ENCODE measurements at places on chromosomes 4 and X.
A peak's percentile ranks its signal among the peaks of the same experiment; 100 is the strongest.

DNA sequence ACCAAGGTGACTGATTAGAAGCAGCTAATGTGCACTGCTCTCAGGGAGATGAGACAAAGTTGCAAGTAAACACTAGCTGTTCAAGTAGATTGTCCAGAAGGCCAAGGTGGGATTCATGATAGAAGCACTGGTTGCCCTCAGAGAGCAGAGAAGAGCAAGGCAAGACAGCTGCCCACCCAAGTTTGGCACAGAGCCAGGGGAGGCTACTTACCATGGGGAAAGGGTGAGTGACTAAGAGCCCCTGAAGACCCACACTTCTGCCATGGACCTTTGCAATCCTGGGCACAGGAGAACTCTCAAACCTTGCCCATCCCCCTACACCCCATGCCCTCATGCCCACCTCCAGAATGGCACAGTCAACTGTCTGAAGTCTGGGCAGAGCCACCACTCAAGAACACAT lies 68.3 kb downstream of the SPIN4 start:
- no peak for DNase-seq

DNA sequence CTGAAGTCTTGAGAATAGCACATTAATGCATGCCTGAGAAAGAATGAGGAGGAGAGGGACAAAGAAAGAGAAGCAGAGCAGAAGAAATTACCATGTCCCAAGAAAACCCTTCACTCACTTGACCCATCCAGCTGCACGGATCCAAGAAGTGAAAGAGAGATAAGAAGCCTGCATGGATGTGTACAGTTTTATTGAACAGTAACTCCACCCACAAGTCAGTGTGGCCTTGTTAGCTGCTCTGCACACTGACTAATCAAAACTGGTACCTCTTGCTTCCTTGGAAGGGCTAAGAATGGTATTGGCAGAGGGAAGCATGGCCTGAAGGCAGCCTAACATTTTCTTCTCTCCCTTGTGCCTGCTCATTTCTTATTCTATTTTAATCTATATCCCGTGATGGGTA lies 163.9 kb downstream of the SLC7A11 start:
- DNase-seq: no peak

GRCh38 chrX:15269618-15270521 lies at the start of gene ASB9:
Gene ASB9 (minus strand): TSS chrX:15270083. CDS start chrX:15269874, 209 bp downstream.
- DNase-seq: peak; percentile 22

DNA sequence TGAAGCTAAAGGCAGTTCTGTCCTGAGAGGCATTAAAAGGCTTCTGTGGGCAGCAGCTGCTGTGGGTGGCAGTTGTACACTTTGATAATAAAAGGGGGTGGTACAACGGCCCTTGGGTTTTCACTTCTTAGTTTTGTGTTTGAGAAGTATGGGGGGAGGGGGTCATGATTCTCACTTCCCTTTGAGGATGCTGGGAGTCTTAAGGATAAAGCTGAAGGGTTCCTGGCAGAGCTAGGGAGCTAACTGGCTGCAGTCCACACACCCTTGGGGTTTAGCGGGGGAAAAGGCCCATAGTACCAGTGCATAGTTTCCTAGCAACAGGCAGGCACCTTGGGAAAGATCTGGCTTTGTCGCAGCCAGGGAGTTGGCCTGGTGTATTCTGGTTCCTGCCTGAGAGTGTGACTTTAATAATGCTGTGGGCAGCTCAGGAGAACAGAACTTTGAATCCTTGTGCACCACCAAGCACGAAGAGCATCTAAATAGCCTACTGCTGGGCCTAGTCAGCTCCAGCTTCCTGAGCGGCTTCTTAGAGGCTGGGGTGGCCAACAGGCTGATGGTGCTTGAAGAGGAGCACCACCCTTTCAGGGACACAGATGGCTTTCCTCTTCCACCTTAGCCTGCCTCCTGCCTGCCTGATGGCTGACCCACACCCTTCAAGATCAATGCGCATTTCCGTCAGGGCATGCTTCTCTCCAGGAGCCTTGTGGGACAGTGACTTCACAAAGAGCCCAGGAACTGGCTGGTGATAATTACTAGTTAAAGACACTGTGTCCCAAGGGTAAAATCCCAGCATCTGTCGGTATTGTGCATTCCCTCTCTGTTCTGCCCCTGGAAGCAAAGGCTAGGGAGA lies 12.5 kb downstream of the ZBTB33 start:
- DNase-seq: peak; percentile 11

GRCh38 chrX:72073633-72074032 lies 58.1 kb downstream of the RTL5 start:
- DNase-seq: no peak

- DNase-seq: no peak
These were observed 506.0 kb upstream of the INTU start for GRCh38 chr4:127126718-127127117.

GRCh38 chr4:24991015-24991414 lies 39.7 kb downstream of the LGI2 start:
- DNase-seq: no peak

GRCh38 chr4:156085100-156085499 lies 131.4 kb upstream of the CTSO start:
- DNase-seq: no peak

DNA sequence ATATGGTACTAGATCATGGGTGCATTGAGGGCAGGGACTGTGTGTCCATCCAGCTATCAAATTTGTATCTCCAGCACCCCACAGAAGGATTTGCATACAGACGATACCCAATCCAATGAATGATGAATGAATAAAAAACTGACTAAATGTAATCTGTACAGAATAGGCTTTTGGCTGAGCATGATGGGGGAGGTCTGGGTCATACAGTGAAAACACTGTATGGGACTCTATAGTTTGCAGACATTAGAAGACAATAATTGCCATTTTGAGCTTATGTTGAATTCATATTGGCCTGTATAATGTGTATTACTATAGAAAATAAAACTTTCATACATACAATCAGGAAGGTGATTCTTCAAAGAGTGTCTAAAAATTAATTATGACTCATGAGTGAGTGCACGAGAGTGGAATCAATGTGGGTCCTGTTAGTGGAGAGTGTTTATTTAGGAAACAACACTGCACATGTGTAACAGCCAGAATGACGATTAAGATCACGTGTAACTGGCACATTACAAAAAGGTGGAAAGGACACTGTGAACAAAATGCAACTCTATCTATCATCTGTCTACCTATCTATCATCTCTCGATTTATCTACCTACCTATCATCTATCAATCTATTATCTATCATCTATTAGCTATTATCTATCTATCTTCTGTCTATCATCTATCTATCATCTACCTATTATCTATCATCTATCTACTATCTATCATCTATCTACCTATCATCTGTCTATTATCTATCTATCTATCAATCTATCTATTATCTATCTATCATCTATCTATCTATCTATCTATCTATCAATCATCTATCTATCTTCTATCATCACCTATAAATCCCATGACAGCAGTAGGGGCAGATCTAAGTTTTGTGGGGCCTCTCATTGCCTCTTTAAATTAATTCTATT lies 201.3 kb downstream of the PTTG2 start:
- no peak for DNase-seq

DNA sequence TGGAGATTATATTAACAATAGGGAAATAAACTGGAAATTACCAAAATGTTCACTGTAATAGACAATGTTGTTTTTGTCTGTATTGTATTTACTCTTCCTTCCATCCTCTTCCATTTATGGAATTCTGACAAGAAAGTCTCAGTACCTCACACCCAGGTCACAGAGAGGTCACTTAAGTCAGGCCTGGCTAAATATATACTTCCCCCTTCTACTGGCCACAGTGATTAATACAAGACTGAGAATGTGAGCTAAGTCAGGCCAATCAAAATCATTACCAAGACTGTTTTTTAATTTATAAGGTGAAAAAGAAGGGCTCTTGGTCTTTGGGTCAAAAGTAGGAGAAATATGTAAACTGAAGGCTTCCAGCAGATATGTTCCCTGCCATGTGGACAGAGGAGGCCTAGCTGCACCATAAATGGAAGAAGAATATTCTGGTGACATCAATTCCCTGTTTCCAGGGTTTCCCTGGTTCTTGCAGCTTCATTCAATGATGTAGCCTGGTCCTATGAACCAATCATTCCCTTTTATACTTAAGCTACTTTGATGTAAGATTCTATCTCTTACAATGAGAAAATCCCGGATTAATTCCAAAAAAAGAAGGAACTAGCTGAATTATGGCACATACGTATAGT lies 64.3 kb downstream of the LRBA start:
- peak; percentile 35 for DNase-seq

- DNase-seq: no peak
These were observed 204.8 kb downstream of the PDGFC start for GRCh38 chr4:156766846-156767245.

DNA sequence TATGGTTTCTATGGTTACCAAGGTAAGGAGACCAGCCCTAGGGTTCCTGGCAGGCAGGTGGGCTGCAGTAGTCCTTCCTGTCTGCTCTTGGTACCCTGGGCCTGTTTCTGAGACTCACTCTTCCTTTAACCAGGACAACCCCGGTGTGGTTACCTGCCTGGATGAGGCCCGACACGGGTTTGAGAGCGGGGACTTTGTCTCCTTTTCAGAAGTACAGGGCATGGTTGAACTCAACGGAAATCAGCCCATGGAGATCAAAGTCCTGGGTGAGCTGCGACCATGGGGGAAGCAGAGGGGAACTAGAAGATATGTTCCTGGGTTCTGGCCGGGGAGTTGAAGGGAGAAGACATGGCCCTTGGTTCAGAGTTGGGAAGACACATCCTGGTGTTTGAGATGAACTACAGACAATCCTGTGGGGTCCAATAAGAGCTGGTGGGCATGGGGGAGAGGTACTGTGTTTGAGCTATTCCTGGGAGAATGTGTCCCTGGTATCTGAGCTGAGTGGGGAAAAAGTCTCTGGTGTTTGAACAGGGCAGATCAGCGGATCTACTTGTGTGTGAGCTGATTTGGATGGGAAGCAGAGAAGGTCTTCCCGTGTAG lies 7.8 kb downstream of the UBA1 start:
- no peak for DNase-seq

GRCh38 chrX:112769034-112769433 lies 71.6 kb downstream of the AMOT start:
- DNase-seq: no peak

GRCh38 chr4:151835467-151835866 lies 74.7 kb upstream of the GATB start:
- DNase-seq: no peak

DNA sequence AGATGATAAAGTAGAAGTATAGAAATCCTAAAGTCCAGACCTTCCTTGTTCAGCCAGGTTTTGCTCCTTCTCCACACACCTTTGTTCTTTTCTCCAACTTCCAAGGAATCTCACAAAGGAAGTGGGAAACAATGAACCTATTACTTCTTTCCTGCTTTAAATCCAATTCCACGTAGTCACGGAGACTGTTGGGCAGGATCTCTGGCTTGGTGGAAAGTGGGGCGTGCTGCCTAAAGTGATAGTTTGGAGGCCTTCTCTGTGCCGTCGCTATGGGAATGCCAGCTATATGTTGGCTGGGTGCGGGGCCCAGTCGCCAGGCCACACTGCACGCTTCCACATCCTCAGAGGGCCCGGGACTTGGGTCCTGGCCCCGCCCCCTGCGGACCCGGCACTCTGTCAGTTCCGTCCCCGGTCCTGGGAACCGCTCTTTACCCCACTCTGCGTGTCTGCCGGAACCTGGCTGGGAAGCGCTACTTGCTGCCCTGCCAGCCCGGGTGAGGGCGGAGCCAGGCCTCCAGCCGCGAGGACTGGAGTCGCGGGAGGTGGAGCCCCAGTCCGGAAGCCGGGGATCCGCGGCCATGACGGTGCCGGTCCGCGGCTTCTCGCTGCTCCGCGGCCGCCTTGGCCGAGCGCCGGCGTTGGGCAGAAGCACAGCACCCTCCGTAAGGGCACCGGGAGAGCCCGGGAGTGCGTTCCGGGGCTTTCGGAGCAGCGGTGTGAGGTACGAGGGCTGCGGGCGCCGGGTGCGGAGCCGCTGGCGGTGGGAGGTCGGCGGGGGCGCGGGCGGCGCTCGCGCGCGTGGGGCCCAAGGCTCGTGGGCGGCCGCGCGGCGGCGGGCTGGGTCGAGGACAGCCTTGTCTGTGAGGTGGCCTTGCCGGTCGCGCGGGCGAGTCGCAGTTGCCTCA lies at the start of gene MTHFD2L:
Gene MTHFD2L, plus strand, starts transcription at position 558 of the 905 bp plus-strand sequence. Its CDS starts 21 bp downstream, at position 579.
- peak; percentile 93 for DNase-seq

- peak; percentile 32 for DNase-seq
These were observed 94.7 kb upstream of the NAP1L5 start for GRCh38 chr4:88792268-88792781.

- peak; percentile 51 for DNase-seq
These were observed 104.2 kb downstream of the TMEM131L start for GRCh38 chr4:153570228-153570973.

GRCh38 chr4:53477038-53477565 lies 99.7 kb downstream of the FIP1L1 start:
- no peak for DNase-seq

- no peak for DNase-seq
These were observed 107.3 kb downstream of the CPEB2 start for GRCh38 chr4:15109600-15109999.

- no peak for DNase-seq
These were observed 20.3 kb downstream of the PLRG1 start for GRCh38 chr4:154529728-154530519.

GRCh38 chr4:127182687-127183086 lies 450.1 kb upstream of the INTU start:
- no peak for DNase-seq

DNA sequence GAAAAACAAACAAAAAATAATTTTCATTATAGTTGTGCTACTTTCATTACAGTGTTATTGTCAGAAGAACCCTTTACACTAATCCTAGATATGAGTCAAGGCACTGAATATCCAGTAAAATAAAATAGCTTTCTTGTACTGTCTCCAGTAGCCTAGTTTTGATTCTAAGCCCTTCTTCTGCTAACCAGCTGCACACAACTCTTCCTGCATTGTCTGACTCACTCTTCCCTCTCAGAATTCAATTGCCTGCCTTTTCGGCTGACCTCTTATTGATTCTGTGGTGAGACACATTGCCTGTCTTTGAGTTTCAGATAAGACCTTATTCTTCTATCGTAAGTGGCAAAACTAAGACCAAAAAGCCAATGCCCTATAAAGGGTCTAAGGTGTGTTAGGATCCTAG lies 26.7 kb upstream of the PCDH18 start:
- peak; percentile 21 for DNase-seq

DNA sequence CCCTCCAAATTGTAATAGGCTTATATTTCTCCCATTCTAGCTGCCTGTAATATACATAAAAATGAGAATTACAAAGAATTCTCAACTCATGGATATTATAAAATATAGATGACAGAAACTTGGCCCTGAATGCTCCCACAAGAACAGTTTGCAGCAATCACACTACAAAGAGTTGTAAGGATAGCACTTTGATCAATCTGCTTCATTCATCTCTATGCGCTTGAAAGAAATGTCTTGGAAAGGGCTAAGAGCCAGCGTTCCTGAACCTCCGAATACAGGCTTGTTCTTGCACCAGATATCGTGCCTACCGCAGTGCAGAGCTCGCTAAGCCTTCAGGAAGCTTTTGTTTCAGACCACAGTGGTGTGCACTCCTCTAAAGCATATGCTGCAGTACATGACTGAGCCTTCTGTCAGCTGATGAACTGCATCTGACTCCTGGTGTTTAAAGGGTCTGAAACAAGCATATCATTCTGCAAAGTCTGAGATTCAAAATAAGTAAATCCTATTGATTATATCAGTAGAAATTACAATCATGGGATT lies 417.6 kb upstream of the ZFP42 start:
- no peak for DNase-seq
